ENCODE measurements at places on chromosomes 13 and 19.

- DNase-seq = no peak
These were observed 542.5 kb downstream of the GPC6 start for GRCh38 chr13:93769101-93769500.

DNA sequence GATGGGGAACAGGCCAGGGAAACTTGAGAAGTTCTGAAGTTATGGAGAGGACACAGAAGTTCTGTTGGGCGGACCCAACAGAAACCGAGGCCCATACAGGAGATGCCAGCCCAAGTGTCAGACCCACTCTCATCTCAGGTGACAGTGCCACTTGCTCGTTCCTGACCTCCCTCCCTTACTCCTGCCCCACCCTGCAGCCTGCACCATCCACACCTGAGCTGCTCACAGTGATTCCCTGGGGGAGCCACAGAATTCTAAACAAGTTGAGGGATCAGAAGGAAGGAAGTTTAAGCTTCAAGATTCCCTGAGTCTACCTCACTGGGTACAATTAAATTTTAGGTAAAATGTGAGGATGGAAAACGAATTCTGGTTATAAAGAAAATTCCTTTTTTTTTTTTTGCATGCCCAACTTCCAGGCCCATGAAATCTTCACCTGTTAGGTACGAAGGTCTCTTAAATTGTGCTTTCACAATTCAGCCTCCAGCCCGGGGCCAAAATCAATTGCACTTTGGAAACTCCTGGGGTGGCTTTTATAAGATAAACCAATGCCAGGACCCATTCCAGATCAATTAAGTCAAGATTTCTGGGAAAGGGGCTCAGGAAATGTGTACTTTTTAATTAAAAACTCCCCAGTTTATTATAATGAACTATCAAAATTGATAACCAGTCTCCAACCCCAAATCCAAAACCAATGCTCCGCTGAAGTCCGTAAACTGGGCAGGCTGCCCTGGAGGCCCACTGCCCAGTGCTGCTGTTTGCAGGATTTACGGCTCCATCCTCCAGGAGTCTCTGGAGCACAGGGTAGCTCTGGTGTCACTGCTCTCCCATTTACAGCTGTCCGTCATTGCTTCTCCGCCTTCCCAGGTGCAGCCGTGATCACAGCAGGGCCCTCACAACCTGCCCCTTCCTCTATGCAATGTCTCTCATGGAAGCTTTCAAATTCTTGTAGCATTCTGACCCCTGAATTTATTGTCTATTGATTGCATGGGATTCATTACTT lies 643.5 kb downstream of the UQCRFS1 start:
- DNase-seq = peak; percentile 57

DNA sequence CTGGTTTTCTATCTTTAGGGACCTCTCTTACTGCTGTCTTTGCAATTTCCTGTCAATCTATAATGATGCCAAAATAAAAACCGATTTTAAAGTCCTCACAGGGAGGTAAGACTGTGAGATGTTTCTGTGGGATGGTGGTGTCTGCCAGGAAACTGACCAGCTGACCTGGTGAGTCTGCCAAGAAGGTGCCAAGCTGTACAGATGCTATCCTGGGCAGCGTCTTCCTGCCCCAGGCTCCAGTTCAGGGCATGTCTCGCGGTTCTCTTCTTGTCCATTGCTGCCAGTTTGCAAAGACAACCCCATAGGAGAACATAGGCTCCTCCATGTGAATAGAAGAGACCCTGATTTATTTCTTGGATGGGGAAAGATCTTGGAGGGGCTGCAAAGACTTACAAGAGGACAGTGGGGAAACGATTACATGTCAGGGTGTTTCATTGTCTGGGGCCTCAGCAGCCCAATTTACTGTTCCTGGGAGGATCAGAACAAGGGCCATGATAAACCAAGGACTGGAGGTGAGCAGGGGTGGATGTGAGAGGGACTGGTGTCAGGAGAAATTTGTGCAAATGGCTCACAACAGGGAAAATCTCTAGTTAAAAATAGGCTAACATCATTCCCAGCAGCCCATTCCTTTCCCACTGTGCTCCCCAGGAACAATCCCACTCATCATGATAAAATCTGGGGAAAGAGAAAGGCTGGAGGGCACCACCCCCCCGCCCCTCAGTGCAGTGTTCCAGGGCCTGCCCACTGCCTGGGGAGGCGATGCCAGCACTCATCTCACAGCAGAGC lies 42.7 kb upstream of the VSTM2B start:
- DNase-seq = no peak

DNA sequence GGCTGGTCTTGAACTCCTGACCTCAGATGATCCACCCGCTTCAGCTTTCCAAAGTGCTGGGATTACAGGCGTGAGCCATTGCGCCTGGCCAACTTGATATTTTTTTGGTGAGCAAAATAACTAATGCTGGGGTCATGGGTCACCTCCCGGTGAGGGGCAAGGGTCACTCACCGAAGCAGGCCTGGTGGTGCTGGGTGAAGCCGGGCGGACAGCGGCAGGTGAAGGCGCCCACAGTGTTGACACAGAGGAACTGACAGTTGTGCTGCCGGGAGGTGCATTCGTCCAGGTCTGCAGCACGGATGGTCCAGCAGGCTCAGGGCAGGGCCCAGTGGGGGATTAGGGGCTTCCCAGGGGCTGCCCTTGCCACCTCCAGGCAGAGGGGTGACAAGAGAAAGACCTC lies 28.3 kb downstream of the CCL25 start:
- DNase-seq = no peak

DNA sequence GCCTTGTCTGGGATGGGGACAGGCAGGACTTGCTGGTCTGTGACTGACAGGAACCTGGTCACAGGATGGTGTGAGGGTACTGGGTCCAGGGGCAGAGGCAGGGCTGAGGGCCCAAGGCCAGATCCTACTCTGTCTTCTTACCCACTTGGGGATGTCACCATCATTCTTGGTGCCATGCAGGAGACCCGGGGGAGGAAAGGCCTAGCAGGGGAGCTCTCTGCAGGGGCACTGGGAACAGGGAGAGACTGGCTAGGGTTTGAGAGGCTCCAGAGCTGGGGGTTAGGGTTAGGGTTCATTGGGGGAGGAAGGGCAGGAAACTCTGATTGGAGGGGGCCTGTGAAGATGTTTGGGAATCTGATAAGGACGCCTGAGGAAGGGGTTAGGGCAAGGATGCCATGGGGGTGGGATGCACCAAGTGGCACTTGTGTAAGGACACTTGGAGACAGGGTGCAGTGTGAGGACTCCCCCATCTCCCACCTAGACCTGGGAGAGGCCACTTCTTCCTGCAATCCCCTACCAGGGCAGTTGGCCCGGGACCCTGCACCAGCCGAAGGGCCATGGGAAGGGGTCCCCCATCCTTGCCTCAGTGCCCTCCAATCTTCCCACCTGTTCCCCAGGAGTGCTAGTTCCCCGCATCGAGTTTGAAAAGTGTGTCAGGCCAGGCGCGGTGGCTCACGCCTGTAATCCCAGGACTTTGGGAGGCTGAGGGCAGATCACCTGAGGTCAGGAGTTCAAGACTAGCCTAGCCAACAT lies 6.9 kb downstream of the PRR36 start:
- no peak for DNase-seq

- DNase-seq = no peak
These were observed 131.5 kb downstream of the NUFIP1 start for GRCh38 chr13:44857736-44858135.

DNA sequence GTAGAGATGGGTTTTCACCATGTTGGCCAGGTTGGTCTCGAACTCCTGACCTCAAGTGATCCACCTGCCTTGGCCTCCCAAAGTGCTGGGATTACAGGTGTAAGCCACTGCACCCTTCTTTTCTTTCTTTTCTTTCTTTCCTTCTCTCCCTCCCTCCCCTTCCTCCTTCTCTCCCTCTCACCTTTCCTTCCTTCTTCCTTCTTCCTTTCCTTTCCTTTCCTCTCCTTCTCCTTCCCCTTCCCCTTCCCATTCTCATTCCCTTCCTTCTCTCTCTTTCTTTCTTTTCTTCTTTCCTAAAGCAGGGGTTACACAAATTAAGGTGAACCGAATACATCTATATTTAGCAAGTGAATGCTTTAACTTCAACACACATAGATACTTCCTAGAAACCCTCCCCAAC lies 58.0 kb upstream of the URI1 start:
- no peak for DNase-seq

DNA sequence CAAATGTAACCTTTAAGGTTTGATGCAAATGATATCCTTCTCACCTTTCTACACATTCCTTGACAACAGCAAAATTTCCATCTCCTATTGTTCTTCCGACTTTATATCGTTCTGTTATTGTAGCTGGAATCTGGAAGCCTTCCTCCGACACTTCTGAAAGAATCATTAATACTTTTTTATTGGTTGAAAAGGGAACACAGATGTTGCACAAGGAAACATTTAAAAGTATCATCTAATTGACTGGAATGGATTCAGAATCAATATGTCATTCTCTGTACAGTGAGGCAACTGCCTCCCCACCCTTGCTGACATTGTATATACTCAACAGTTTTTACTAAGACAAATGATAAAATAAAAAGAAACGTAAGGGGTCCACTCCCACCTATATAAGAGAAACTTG lies 295.2 kb downstream of the DCLK1 start:
- DNase-seq = no peak

DNA sequence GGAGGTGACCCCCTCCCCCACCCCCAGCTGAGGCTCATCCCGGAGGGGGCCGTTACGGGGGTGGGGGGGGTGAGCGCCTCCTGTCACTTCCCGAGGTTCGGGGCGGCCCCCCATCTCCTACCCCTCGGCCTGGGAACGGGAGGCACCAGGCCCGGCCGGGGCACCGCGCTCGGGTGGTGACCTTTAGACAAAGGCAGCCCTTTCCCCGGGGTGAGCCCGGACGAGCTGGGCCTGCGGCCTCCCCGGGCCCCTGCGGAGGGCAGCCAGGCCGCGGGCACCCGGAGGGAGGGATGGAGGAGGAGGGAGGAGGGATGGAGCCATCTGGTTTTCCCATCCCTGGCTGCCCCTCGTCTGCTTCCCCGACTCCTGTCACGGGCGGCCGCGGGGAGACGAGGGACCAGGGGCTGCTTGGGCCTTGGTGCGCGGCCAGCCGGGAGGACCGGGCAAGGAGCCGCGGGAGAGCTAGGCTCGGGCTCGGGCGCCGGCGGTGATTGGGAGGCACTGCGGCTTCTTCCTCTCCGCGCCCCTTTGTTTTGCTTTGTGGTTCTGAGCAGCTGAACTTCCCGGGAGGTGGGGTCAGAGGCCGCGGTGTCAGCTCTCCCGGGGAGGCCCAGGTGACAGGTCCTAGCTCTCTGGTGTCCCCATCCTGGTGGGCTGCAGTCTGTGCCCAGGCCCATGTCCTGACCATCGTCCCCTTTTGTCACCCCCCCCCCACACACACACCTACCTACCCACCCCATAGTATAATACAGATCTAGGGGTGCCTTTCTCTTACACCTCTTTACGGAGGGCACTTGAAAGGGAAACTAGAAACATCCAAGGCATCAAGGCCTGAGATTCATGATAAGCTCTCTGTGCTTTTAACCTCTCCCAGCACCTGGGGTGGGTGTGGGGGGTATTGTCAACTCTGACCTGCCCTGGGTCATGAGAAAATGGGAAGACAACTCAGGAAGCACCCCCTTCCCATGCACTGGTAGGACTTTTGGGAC lies 1.3 kb downstream of the BICRA start:
- peak; percentile 53 for DNase-seq

GRCh38 chr13:40490086-40490758 lies 176.2 kb downstream of the FOXO1 start:
- DNase-seq = no peak

- no peak for DNase-seq
These were observed 13.6 kb upstream of the ZNF611 start for GRCh38 chr19:52748336-52748950.

- no peak for DNase-seq
These were observed 13.6 kb downstream of the HAS1 start for GRCh38 chr19:51710163-51710562.

- peak; percentile 98 for DNase-seq
These were observed 4.4 kb downstream of the FUZ start for GRCh38 chr19:49808711-49809159.

GRCh38 chr19:30000862-30001261 lies 58.8 kb downstream of the URI1 start:
- no peak for DNase-seq

DNA sequence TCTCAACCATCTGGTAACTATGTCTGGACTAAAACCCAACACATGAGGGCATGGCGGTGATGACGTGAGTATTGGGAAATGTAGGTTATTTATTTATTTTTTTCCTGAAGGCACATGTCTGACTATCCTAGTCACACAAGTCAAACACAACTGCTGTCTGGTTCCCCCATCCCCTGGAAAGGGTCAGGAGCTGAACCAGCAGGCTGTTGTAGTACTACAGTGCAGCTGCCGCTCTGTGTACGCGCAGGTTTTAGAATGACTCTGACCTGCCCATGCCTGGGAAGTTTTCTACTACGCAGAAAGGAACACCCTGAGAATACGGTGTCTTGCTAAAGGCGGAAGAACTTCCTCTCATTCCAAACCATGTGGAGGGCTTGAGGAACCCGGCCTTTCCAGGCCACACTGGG lies 1.2 kb downstream of the SLC7A1 start:
- no peak for DNase-seq

DNA sequence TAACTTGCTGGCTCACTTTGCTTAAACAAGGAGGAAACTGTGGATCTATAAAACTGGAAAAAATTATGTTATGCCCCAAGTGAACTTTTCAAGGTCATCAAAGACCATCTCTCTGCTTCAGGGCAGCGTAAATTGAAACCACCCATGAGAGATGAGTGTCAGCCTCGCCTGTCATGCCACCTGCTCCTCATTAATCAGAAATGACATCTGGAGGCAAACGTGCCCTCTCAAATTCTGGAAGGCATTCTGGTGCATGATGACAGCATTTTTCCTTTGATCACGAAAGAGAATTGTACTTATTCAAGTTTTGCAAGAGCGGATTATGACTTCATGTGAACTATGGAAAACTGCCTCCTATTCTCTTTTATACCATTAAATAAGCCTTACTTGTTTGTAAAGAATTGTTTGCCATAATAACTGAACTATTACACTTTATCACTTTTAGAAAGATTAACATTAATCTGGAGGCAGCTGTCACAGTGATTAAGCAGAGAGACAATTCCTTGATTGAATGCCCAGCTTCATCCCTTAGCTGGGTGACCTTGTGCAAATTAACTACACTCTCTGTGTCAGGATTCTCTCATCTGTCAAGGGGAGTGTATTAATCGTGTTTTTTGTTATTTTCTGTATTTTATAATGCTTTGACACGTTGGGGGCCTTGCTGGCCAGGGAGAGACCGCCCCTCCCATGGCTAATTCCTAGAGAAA lies 17.0 kb upstream of the SACS start:
- no peak for DNase-seq

GRCh38 chr13:84823528-84823927 lies 941.3 kb upstream of the SLITRK1 start:
- no peak for DNase-seq

DNA sequence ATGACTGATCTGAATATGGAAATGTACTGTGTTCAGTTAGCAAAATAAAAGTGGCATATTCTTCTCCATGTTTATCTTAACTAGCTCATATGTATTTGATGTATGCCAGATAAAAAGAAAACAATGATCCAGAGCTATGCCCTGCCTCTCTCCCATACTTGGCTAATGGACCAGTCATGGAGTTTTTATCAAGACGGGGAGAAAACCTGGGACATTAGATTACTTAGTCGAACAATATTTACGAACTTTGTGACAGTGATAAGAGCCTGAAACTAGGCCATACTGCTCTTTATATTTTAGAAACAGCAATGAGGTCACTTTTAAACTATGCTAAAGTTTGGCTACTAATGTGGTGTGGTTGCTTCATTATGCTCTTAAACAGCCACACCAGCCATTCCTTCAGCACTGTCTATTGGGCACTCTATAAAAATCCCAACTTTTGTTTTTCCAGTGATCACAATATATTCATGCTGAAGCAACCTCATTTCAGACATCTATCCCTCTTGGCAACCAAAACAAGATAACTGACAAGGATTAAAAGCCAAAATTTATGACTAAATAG lies 265.0 kb downstream of the FGF14 start:
- DNase-seq = no peak
